Hepatocyte (in vitro differentiated cells): ENCODE measurements at places on chromosomes 3 and 15.
A peak's percentile ranks its signal among the peaks of the same experiment; 100 is the strongest.

DNA sequence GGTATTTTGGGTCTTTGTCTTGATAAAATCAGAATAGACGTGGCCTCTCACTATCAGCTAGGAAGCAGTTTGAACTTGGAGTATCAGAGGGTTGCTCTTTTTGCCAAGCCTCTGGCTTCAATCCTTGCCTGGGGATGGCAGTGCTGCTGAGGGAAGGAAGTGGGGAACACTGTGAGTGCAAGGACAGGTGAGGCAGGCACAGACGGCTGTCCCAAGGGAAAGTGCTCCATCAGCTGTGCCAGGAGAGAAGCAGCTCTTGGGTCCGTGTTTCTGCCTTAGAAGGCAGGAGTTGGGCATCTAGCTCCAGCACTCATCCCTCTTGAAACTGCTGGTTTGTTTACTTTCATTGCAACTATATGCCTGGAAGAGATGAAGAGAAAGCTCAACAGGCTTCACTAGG, 33.2 kb downstream of the PML start:
- DNase-seq = no peak

- DNase-seq = no peak
These were observed 166.1 kb downstream of the ZNF621 start for GRCh38 chr3:40690749-40691451.

GRCh38 chr15:63381301-63382204, at the start of gene CA12:
CA12 (minus strand) TSS chr15:63381846; CDS start chr15:63381720, 126 bp downstream.
- peak; percentile 68 for DNase-seq

DNA sequence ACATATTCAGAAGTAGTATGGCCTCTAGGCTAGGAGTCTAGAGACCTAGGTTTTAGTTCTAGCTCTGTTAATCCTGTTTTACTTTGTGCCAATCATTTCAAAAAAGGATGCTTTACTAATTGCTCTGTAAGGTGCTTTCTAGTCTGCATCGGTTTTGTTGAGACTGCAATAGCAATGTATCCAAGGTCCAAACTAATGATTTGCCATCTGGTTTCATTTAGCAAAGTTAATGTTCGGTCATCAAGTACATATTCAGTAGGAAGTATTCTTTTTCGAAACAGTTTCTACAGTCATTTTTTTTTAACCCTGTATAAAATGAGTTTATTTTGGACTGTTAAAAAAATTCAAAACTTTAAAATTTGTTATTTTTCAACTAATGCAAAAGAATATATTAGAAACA, 2.0 kb upstream of the GALK2 start:
- no peak for DNase-seq

DNA sequence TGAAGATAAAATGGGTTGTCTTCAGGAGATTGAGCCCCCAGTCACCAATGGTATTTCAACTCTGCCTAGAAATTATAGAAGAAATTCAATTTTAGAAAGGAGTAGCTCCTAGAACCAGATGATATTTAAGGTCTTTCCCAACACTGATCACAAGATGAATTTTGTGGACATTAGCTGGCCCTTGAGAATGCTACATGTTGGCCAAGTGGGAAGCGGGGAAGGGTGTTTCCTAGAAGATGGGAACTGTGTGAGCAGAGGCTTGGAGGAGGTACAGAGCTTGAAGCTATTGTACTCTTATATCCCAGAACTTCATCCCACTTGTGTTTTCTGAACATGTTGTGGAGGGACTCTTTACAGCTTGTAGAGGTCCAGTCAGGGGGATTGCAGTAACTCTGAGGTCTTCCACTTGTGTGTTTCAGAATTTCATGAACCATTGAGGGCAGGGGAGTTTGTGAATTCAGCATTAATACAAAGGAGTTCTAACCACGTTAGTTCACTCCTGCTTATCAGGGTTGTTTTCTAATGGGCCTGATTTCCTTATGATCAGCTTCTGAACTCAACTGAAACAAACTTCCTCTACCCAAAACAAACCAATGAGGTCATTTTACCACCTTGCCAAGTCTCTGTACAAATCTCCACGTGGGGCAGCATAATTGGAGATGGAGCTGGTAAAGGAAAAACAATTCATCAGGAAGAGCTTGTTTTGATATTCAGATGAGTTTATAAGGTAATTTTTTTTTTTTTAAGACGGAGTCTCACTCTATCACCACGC, 152.6 kb upstream of the TPM1 start:
- DNase-seq = no peak

GRCh38 chr15:67108122-67108961, 42.9 kb downstream of the SMAD3 start:
- DNase-seq = no peak

DNA sequence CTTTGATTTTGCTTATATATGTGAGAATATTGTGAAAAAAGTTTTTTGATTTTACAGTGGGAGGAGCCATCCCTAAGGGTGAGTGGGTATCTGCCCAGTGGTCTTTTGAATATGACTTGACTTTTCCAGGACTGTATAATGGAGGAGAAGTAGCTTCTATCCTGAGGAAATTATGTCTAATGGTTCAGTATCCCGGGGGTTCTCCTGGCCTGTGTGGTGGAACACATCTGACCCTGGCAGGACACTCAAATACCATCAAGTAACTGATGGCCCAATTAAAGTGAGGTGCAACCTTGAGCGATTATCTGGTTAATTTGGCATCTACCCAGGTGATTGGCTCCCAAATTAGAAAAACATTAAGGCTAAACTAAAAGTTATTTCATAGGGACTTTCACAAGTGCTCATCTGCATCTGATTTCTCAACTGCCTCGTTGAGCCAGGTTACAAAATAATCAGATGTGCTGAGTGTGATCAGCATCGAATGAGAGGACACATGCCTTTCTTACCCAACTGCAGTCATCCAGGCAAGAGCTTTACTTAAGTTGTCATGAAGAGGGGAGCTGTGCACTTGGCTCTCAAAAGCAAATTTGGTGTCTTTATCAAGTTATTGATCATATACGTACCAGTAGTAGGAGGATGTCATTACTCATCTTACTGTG, 201.4 kb downstream of the IL5RA start:
- DNase-seq = no peak

GRCh38 chr3:195802795-195803194, 8.9 kb downstream of the MUC4 start:
- peak; percentile 34 for DNase-seq

- no peak for DNase-seq
These were observed 16.9 kb upstream of the MEX3B start for GRCh38 chr15:82062479-82063454.

DNA sequence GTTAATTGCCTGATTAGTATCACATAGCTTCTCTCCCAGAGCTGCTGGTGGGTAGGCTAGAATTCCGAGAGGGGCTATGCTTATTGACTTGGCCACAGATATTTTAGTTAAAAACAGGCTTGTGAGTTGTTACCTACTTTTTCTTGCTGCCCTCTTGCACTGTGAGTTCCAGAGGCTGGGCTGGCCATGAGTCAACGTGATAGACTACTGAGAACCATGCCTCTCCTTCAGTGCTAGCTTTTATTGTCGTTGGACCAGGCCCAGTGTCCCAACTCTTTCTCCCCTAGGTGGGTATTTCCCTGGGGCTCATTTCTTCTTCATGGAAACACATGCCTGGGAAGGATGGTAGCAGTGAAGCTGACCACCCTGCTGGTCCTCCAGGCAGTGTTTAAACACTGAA, 20.4 kb upstream of the PCOLCE2 start:
- DNase-seq = no peak

DNA sequence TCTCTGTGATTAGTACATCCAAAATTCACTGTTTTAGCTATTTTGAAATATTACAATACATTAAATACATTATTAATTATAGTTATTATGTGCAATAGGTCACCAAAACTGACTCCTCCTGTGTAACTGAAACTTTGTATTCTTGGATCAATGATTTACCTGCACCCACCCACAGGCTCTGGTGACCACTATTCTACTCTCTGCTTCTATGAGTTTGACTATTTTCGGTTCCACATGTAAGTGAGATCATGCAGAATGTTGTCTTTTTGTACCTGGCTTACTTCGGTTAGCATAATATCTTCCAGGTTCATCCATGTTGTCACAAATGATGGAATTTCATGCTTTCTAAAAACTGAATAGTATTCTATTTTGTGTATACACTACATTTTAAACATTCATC, 43.8 kb downstream of the SLC2A2 start:
- DNase-seq = no peak
